ENCODE measurements at places on chromosomes 7 and 10.

DNA sequence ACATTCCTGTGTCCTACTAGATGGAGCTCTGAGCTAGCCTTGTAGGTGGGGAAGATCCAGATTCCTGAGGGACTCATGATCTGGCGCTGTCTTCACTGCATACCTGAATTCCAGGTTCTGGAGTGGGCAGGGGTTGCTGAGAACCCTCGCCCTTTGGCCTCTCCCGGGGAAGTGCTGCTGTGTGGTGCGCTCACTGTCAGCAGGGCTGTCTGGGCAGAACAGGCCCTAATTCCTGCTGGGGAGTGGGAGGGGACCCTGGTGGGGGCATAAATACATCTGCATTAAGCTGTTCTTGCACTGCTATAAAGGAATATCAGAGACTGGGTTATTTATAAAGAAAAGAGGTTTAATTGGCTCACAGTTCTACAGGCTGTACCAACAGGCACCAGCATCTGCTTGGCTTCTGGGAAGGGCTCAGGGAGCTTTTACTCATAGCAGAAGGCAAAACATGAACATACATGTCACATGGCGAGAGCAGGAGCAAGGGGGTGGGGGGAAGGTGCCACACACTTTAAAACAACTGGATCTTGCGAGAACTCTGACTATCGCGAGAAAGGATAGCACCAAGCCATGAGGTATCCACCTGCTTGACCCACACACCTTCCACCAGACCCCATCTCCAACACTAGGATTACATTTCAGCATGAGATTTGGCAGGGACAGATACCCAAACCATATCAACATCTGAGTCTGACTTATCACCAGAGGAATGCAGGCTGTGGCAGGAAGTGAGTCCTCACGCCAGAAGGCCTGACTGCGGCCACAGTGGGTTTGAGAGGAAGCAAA, 115.0 kb downstream of the ADCY1 start:
- DNase-seq: no peak

DNA sequence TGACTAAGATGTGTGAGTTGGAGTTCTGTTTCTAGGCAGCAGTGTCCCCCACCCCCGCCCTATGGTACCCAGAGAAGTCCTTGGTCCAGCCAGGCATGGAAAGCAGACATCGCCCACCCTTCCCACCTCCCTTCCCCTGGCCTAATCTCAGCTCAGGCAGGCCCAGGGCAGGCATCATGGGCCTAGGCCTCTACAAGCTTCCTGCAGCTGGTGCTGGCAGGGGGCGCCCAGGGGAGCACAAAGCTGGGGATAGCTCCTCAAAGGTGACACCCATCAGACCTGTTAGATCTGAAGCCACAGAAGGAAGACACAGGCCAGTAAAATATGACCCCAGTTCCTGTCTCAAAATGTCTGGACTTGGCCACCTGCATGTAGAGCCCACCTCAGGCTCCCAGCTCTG, 18.9 kb upstream of the UNC5B start:
- no peak for DNase-seq

GRCh38 chr10:122141821-122142640, 129.1 kb upstream of the BTBD16 start:
- no peak for DNase-seq

DNA sequence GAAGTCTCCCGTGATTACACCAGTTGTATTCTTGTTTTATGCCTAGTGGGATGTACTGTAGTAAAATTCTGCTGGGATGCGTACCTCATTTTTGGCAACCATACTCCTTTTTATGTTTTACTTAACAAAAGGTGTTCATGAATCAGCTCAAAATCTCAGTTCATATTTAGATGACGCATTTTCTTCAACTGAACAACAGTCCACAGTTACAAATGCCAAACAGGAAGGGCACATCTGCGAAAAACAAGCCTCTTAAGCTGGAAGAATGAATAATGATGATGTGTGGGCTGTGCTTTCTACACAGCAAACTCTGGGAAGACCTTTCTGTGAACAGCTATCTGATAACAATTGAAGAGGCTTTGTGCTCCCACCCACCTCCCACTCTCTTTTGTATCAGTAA, 68.4 kb upstream of the NRBF2 start:
- no peak for DNase-seq

- DNase-seq: peak; percentile 7
These were observed 154.1 kb upstream of the KMT2E start for GRCh38 chr7:104859754-104860426.

DNA sequence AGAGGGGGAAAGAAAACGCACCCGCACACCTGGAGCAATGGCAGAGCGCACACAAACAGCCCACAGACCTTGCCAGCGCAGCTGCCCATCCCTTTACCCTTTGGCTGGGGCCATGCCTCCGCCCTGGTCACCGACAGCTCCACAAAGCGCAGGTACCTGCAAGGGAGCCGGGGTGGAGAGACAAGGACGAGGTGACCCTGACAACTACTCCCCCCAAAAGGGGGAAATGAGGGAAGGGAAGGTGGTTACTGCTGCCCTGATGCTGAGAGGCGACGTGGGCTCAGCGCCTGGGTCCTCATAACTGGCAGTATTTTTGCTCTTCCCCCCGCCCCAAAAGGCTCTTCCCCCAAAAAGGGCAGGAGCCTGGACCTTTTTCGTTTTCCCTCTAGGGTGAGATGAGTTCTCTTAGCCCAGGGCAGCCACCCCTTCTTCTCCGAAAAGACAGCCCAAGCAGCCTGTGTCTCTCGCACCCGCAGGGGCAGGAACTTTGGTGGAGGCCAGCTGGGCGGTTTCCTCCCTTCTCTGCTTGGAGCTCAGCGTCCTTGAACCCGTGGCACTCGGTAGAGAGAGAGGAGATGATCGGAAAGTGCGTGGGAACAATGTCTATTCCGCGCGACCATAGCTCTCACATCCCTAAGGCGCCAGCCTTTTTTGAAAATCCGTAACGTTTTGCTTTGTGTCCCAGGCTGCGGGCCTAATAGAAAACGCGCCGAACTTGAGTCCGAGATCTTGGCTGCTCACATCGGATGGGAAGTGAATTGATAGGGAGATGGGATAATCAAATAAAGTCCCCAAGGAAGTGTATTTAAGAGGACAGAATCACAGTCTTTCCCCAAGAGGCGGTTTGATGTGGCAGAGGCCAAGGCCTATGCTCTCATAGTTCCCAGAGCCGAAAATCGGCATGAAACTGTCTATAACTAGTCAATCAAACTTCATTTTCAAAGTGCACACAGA, 1.0 kb downstream of the NKX2-3 start:
- DNase-seq: no peak

DNA sequence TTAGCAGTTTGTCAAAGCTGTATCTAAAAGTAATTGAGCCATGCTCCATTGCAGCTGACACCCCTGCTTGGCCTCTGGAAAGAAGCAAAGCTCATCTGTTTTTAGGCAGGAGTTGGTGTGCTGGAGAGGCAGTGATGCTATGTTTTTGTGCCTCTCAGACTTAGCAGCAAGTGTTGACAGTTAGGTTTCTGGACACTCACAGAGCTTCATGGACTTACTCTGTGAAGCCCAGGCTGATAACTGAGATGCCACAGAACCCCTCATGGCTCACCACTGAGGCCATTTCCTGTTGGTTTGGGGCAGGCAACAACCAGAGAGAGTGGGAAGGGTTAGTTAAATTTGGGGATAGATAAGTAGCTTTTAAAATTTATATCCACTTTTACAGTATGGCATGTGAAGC, 59.8 kb downstream of the BTAF1 start:
- DNase-seq: no peak

DNA sequence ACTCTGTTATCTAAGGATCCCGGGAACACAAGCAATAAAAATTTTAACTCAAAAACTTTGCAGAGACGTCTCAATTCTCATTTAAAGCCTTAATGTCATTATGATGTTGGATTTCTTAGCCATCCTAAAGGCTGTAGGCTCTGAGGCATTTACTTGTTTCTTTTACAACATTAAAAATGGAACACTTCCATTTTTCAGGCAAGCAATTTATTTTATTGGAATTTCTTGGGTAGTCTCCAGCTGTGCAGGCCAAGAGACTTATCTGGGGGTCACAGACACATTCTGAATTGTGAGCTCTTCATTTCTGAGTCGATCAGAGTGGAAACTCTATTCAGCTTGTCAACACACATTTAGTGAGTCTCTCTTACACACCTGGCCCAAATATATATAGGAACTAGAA, 48.0 kb upstream of the KIF5B start:
- no peak for DNase-seq

GRCh38 chr10:8128511-8128910, 74.0 kb downstream of the GATA3 start:
- no peak for DNase-seq

DNA sequence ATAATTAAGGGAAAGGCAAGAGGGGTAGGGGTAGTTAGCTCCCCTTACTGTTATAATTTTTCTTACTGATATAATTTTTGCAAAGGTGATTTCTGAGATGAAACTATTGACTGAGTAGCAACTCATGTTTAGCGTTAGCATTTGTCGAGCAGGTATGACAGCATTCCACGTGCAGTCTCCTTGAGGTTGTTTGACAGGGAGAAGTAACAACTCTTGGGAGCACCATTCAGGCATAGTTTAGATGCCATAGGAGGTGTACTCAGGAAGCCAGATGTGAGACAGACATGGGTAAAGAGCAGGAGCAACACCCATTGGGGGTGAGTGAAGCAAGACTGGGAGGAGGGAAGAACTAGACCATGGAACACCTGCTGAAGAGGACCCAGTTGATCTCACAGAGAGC, 96.6 kb upstream of the KLF6 start:
- no peak for DNase-seq

- DNase-seq: no peak
These were observed 119.3 kb upstream of the CACNA2D1 start for GRCh38 chr7:82562716-82563404.

DNA sequence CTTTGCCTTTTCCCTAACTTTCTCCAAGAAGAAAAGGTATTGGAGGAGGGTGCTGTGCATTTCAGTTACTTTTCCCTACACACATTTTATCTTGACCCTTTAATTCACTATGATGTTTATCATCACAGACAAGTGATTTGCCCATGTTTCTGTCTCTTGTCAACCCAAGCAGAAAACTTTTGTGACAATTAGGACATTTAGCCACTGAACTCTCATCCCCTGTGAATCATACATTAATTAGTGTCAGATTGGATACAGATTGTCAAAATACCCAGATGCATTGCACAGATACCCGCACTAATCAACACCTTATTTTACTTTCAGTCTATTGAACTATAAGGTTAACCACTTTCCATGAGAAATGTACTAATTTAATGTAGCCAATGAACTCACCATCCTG, 912.9 kb downstream of the SORCS1 start:
- DNase-seq: no peak

DNA sequence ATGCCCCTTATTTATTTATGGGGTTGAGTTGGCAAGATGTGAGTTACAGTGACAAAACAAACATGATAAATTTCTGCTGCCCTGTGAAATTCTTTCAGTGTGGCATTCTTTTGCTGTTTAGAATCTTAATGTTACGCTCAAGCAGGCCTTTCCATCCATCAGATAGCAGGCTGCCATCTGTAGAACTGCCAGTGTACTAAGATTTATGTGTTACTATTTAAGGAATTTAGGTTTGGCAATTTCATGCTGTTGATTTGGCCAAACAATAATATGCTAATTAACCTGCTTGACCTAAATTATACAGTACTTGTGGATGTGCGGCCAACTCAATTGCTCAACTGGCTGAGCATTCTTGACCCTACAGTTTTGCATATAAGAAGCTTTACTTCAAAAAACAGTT, 477.7 kb upstream of the TPK1 start:
- no peak for DNase-seq

- DNase-seq: no peak
These were observed 852 bp upstream of the KLF6 start for GRCh38 chr10:3785851-3786271.

DNA sequence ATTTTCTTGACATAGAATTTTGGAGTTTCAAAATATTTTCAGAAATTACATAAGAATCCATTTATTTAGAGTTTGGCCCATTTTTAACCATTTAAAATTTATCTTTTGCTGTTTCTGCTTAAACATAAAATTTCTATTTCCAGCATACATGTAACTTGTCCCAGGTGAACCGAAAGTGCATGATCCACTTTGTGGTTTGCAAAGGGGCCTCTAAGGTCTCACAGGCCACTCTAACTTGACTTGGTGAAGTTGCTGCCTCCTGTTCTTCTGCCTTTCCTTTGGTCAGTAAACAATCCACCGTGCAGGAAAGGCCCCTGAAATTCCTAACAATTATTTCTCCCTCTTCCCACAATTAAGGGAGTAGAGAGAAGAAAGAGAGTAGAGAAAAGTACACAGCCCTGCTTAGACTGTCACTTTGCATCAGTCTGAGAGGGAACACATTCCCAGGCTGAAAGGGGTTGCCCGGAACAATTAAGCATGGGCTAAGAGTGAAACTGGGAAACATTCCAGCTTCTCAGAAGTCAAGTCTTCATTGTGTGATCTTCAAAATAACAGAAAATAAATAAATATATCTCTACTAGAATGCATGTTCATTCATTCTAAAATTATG, 79.5 kb upstream of the SEMA3A start:
- no peak for DNase-seq

GRCh38 chr10:125084191-125084613, 76.2 kb downstream of the CTBP2 start:
- no peak for DNase-seq

- DNase-seq: no peak
These were observed 446.2 kb downstream of the ADRA2A start for GRCh38 chr10:111523016-111523415.

DNA sequence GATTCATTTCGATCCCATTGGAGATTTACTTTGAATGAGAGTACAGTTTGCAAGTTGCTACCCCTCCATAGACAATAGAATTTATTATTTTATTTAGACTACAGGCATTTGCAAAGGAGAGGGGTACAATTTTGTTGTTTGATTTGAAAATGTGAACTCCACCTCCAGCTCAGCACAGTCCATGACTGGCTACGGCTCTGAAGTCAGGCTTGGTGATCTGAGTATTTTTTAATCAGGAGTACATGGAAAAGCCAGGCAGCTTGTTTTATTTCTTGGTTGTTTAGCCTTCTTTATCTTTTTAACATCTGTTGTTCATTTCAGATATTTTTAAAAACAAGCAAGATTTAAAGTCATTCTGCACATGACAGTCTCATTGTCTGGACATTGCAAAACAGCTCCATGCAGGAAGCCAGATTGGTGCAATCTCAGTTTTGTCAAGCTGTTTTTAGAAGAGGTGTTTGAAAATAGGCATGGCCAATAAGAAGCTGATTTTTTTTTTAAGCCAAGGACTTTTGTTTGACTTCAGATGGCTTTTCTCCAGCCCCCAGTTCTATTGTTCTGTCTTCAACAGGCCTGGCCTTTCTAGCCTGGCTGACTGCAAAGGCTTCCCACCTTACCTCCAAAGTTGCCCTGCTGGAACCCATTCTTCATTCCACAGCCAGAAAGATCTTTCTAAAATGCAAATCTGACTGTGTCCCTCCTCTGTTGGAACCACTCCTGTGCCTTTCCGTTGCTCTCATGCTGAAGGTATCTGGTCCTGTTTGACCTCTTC, 12.2 kb downstream of the PLXDC2 start:
- no peak for DNase-seq

GRCh38 chr7:31251441-31251840, 89.1 kb downstream of the NEUROD6 start:
- DNase-seq: no peak

- no peak for DNase-seq
These were observed 43.2 kb downstream of the C7orf33 start for GRCh38 chr7:148633761-148634160.

GRCh38 chr10:14681305-14681704, 93.4 kb downstream of the FAM107B start:
- DNase-seq: no peak

GRCh38 chr10:21183025-21183424, 285.9 kb upstream of the NEBL start:
- DNase-seq: no peak

Data from HL-60 (cell line).